ENCODE measurements at places on chromosomes 3 and 15.

- no peak for DNase-seq
Observed at GRCh38 chr15:101528917-101529299, 39.4 kb upstream of the PCSK6 start.

- no peak for DNase-seq
Observed at GRCh38 chr15:22780267-22780666, 6.2 kb upstream of the NIPA1 start.

DNA sequence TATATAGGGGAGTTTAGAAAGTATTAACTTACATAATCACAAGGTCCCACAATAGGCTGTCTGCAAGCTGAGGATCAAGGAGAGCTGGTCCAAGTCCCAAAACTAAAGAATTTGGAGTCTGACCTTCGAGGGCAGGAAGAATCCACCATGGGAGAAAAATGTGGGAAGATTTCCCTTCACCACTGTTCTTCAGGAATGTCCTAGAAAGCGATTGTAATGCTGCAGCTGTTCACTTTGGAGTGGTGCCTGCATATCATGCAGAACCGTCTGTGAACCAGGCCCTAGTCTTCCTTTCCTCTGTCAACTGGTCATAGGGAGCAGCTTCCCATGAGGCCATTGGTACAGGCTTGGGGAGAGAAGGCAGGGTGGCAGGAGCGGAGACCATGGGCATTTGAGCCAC lies 497.9 kb upstream of the ARPP21 start:
- DNase-seq = no peak

- no peak for DNase-seq
Observed at GRCh38 chr3:152146461-152146860, 122.3 kb upstream of the MBNL1 start.

GRCh38 chr3:196596355-196596754 lies 27.9 kb downstream of the FBXO45 start:
- no peak for DNase-seq

DNA sequence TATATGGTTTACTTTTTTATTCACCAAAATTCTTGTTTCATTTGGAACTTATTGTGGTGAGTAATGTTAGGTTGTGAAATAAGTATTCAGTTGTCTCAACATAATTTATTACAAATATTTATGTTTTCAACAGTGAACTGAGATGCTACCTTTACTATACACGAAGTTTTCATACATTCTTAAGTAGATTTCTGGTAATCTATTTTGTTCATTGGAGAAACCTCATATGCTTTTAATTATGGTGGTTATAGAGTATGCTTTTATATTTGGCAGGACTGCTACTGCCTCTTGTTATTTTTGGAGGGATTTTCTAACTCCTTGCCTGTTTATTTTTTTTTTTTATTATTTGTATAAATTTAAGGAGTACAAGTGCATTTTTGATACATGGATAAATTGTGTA lies 253.1 kb downstream of the NLGN1 start:
- no peak for DNase-seq

- DNase-seq = peak; percentile 57
Observed at GRCh38 chr3:21447476-21448151, 303.4 kb downstream of the ZNF385D start.

GRCh38 chr3:28645149-28645548 lies 296.5 kb upstream of the AZI2 start:
- no peak for DNase-seq

DNA sequence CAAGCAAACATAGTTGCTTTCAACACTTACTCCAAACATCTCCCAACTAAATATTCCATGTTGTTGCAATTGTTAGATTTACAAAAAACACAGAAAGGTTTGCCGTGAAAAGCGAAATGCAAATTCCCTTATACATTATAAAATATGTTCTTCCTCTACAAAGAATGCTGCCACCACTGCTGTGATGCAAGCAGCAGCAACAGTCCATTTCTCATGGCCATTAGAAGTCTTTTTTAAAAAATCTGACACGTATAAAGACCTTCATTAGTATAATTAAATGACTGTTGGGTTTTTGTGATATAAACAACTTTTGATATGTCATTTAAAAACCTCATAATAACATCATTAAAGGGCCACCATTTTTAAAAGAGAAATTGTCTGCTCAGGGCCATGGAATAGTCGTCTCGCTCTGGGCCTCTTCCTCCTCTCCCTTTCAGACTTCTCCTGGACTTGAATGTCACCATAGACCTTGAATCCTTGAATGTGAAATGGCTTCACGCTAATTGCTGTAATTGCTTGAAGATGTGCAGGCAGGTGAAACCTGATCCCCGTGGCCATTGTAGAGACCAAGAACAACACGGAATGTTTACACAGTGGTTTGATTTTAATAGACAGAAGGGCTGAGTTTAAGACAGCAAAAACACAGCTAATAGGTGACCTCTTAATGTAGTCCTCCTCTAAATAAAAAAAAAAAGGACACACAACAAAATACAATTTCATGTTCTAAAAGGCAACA lies 450.4 kb downstream of the FOXP1 start:
- no peak for DNase-seq

DNA sequence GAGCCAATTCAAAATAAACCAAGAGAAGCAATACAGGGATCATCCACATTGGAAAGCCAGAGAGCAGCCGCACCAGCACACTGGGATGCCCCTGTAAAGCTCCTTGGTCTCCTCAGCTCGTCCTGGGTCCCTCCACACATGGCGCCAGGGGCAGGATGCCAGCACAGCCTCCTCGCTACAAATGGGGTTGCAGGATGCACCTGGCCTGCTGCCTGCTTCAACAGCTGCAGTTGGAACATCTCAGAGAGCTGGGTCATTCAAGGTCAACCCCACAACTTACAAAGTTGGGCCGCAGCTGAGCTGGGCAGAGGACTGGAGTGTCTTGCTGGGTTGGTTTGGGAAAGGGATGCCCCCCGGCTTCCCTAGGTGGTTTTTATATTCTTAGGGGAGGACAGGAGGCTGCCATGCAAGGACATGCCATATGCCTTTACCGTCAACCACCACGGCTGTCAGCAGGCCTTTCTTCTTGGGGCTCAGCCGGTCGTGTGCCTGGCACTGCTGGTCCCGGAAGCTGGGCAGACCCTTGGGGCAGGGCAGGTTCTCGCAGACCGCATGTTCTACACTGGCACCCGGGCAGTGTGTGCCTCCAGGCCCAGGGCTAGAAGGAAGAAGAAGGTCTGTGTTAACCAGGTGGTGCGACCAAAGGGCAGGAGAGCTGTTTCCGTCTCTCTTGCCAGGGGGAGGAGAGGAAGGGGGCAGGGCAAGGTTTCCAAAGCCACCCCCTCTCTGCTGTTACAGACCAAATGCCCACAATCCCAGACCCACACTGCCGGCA lies 225.2 kb downstream of the ADAMTS17 start:
- DNase-seq = no peak

DNA sequence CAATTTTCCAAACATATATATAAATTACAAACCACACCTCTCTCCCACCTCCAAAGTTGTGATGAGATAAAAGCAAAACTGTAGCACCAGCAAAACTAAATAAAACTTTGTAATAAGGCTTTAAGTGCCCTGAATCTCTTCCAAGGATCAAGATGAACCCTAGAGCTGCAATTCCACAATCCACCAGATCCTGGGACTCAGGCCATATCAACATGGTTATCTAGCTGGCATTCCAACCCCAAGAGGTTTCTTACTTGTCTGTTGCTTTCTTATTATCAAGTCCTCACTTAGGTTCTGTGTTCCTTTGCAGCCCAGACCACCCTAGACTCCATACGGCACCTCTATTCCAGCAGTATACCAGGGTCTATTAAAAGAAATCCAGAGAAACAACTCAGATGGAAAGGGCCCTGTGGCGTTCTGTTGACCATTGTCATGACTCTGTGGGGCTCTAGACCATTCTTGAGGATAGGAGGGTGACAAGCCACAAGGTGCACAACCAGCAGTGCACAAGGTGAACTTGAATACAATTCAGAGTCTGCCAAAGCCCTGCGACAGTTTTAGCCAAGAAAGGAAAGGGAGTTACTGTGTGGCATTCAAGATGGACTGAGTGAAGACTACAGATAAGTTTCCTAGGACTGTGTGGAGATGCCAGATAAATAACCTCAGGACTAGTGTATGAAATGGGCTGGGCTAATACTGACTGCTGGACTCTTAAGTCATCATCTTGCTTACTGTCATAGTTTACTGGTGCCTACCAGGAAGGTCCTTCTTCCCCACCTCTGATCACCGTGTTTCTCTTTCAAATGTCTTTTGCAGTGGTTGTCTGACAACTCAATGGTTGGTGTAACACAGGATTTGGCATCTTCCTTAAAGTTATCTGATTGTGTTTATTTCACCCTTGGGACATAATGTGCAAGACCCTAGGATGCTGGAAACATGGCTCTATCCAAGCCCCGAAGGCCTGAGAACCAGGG lies 27.2 kb downstream of the ACKR2 start:
- DNase-seq = no peak

GRCh38 chr15:70770863-70771262 lies 7.5 kb upstream of the UACA start:
- no peak for DNase-seq

- peak; percentile 44 for DNase-seq
Observed at GRCh38 chr3:152026033-152026556, 152.7 kb downstream of the SUCNR1 start.

GRCh38 chr3:38117748-38118420 lies 19.0 kb downstream of the ACAA1 start:
- DNase-seq = no peak

DNA sequence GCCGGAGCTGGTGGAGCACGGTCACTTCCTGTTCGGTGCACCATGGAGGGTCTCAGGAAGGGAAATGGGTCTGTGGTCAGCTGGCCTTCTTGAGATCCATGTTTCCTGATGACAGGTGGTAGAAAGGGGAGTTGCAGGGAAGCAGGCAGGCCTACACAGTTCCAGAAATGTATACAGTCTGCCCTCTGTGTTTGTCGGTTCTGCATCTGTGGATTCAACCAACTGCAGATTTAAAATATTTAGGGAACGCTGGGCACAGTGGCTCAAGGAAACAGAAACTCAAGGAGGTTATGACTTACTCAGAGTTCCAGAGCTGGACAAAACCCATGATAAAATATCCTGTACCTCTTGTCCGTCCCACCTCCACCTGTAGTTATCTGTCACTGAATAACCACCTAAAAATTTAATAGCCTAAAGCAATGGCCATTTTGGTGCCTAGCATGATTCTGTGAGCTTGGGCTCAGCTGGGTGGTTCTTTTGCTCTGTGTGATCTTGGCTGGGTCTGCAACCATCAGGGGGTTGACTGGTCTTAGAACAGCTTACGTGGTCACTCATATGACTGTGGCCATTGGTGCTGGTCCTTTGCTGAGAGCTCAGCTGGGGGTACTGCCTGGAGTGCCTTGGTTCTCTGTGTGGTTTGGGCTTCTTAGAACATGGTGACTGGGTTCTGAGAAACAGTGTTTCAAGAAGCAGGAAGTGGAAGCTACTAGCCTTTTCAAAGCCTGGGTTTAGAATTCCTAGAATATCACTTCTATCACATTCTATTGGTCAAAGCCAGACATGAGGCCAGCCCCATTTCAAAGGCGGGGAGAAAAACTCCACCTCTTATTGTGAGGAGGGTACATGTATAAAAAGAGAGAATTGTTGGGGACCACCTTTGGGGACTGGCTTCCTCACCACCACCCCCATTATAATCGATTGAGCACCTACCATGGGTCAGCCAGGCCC lies 239.7 kb upstream of the BHLHE40 start:
- no peak for DNase-seq

DNA sequence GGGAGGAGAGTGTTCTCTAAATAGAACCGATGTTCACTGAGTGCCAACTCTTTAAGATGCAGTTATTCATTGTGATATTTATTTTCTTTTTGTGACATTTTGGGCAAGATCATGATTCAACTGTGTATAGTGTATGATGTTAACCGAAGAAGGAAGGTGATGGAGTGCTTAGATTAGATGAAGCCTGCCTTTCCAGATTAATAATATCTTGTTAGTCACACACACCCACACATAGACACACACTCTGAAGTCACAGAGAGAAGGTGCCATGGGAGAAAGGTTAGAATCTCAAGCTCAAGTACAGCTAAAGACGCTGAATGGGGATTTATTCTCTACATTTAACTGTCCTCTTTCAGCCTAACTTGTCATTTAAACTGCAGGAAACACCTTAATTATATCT lies 77.0 kb downstream of the SLC9A9 start:
- DNase-seq = no peak

DNA sequence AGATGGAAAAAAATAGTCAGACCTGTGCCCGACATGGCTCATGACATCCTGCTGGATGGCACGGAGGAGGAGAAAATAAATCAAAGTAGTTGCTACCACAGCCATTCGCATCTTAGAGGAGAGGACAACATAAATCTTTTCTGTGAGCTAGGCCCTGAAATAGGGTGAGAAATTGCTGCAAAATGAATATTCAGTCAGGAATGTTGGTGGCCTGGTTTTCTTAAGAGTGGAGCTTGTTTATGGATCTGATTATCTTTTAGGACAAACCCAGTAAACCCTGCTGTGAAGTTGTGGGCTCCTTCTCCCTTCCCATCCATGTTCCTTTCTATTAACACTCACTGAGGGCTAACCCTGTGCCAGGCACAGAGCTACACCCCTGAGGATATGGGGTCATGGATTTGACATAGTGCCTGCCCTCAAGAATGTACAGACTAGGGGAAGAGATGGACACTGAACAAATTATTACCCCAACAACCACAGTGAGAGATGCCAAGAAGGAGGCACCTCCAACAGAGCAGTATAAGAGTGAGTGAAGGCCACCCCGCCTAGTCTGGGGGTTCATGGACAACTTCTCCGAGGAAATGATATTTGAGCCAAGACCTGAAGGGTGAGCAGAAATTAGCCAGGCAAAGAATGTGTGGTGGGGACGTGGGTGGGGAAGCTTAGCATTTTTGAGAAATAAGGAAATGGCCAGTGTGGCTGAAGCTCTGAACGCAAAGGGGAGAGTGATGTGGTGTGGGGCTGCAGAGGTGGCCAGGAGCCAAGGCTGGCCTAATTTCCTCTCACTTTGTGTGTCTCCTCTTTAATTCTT lies 68.9 kb upstream of the ARL8B start:
- DNase-seq = peak; percentile 52

- DNase-seq = no peak
Observed at GRCh38 chr15:36803773-36804172, 224.3 kb downstream of the CDIN1 start.

DNA sequence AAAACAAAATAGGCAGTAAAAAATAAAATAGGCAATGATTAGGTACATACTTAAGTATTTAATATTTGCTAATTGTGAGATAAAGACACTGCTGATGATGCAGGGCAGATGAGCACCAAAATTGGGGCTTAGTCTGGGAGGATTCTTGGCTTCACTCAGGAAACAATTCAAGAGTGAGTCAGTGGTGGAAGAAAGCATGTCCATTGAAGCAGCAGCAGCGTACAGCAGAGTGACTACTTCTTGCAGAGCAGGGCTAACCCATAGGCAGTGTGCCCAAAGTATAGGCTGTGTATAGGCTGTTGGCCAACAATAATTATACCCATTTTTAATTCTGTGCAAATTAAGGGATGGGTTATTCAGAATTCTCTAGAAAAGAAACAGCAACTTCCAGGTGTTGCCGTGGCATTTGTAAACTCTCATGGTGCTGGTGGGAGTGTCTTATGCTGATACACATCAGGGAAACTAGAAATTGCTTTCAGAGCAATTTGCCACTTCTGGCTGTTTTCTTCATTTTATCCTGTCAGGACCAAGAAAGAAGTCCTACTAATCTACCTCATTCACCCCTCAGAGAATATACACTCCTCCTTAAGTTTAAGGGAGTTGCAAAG lies 317.3 kb upstream of the NAALADL2 start:
- no peak for DNase-seq

- DNase-seq = no peak
Observed at GRCh38 chr3:115498421-115498820, 124.9 kb upstream of the GAP43 start.

Data from GM04504 (cell line).